Stimulated activated CD4-positive, alpha-beta T cell treated with anti-CD3 and anti-CD28 coated beads, Interleukin-1b, Interleukin-23, amount 100 ng/mL, for 1 hour (primary cell): ENCODE measurements at places on chromosomes 3 and 15.

DNA sequence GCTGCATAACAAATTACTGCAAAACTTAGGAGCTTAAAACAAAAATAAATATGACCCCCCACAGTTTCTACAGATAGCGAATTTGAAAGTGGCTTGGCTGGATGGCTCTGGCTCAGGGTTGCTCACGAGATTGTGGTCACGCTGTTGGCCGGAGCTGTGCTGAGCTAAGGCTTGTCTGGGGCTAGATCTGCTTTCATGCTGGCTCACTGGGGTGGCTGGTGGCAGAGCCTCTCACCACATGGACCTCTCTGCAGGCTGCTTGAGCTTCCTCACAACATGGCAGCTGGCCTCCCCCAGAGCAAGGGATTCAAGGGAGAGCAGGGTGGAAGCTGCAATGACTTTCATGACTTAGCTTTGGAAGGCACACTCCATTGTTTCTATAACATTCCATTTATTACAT lies 354.1 kb downstream of the SHQ1 start:
- no peak for DNase-seq

DNA sequence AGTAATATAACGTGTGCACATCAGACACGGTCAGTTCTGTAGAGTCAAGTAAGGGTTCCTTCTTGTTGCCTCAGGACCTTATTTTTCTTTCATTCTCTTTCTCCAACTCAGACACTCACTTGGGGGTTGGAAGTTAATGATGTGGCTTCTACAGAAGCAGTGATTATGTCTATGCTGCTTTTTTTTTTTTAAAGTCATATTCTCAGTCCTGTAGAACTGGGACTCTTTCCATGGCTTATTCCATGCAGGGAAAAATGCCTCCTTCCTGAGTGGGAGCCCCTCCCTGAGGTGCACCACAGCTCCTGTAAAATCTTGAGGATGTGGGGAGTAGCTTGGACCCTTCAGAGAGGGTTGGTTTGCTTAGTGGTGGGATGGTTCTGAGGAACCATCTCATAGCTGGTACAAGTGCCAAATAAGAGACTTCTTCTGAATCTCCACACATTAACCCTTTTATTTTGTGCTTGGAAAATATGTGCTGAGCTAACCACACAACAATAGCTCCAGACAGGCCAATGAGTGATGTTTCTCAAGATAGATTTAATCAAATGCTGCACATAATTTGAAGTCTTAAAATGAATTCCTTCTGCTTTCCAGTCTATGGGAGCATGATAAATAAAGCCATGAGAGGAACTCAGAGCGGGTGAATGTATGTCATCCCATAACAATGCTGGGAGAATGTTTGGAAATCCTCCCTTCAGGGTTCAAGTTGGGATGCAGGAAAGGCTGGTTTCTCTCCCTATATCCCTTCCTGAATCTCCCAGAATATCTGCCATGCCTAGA lies 23.3 kb upstream of the FSTL1 start:
- DNase-seq, result no peak

DNA sequence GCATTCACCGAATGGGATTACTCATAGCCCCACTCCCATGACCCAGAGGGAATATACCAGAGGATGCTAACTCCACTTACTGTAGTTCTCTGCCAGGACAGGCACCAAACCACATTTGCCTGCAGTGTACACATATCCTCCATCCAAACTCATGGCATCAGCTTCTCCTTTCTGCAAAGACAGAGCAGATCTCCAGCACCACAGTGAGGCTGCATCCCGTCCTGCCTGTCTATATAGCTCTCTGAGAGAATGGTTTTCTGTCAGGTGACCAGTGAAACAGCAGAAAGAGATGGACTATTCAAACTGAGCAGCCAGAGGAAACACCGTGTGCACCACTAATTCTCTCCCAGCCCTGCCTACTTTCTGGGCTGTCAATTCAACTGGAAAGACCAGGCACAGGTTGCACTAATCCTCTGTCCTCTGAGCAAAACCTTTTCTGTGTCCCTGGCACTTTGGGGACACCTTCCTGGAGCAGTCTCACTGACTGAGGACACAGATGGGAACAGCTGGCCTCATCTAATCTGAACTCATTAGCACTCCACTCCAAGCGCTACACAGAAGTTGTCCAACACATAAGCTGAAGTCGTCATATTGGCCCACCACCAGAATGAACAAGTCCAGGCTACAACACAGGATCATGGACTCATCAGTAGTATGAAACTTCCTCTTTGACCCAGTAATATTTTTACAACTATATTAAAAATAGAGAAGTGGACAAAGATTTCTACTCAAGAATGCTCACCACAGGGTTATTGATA lies 17.3 kb downstream of the LTF start:
- DNase-seq, result no peak

- no peak for DNase-seq
Measured at GRCh38 chr15:32683906-32684584, 33.8 kb upstream of the GREM1 start.

- DNase-seq, result no peak
Measured at GRCh38 chr3:16813336-16813735, 71.4 kb upstream of the PLCL2 start.

- DNase-seq, result no peak
Measured at GRCh38 chr15:57646087-57646486, 54.4 kb downstream of the MYZAP start.

- DNase-seq, result no peak
Measured at GRCh38 chr15:58258501-58259292, 120.5 kb downstream of the AQP9 start.

DNA sequence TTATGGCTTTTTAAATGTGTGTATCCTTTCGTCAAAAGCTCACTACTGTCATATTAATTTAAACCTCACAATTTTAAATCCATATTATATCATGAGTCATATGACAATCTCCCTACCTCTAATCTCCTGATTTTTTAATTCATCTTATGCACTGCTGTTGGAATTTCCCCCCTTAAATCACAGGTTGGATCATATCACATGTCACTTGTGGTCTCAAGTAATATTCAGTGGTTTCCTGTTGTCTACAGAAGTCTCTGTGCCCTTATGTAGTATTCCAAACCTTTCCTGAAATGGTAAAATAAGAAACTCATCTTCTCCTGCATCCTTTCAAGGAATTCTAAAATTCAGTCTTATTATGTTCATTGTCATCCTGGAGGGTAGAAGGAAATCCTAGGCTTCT lies 116.0 kb upstream of the CBLB start:
- DNase-seq, result no peak

GRCh38 chr15:73857193-73857920 lies 16.0 kb upstream of the TBC1D21 start:
- no peak for DNase-seq

DNA sequence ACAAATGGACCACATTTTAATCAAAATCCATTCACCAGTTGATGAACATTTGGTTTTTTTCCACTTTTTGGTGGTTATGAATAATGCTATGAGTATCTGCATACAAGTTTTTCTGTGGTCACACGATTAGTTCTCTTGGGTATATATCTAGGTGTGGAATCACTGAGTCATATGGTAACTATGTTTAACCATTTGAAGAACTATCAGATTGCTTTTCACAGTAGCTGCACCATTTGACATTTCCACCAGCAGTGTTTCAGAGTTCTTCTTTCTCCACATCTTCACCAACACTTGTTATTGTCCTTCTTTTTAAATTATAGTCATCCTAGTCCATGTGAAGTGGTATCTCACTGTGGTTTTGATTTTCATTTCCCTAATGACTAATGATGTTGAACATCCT lies 33.3 kb upstream of the ATG7 start:
- DNase-seq, result no peak
